Retina (tissue), 1 donor: ENCODE measurements at places on chromosomes 3 and 15.

GRCh38 chr3:197420115-197420514 lies 121.7 kb upstream of the DLG1 start:
- no peak for DNase-seq

DNA sequence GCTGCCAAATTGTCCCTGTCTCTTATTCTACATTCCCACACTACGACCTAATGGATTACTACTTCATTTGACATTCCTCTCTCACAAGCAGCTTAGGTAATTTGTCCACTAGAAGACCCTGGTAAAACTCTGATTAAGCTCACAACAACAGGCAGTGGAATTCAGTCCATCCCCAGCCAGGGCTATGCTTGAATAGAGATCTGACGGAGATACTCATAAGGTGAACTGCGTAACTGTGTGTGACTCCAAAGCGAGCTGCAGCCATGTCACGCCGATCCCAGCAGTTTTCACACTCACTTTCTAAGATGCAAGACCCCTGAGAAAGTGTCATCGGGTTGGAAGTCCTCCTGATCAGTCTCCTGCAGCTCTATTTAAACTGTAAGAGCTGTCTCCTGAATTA lies 25.7 kb upstream of the ROBO2 start:
- DNase-seq: no peak

GRCh38 chr15:34496207-34496995 lies 58.8 kb upstream of the GOLGA8A start:
- no peak for DNase-seq

GRCh38 chr3:195115600-195116406 lies 155.2 kb downstream of the XXYLT1 start:
- DNase-seq: no peak

DNA sequence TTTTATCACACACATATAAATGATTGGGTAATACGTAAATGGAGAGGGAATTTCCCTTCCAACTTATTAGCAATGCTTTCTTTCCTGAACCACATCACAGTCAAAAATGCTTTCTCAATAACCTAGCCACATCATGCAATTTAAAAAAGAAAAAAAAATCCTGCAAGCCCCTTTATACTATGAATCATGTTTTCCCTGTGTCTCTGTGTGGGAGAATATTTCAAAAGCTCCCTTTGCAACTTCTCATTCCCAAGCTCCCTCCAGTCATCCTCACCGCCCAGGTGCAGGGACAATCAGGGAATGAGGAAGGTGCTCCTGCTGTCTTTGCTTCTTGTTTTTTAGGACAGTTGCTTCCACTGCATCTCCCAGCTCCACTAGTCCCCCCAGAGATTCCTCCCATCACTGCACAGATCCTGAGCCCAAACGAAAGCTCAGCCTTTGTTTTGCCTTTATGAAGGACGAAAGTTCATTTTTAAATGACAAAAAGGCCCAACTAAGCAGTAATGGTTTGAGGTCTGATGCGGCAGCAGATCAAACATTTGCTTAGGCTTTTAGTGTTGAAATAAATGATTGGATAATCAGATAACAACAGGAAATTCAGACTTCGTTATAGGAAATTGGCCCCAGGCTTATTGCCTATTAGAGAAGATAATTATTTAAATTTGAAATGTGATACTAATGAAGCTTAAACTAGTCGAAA lies 47.8 kb upstream of the ADGRG7 start:
- peak; percentile 14 for DNase-seq

- no peak for DNase-seq
Measured at GRCh38 chr3:195240171-195240701, 30.7 kb downstream of the XXYLT1 start.

GRCh38 chr3:146969356-146969755 lies 364.2 kb upstream of the PLSCR5 start:
- DNase-seq: no peak
